ENCODE measurements at places on chromosomes 5 and 9.

DNA sequence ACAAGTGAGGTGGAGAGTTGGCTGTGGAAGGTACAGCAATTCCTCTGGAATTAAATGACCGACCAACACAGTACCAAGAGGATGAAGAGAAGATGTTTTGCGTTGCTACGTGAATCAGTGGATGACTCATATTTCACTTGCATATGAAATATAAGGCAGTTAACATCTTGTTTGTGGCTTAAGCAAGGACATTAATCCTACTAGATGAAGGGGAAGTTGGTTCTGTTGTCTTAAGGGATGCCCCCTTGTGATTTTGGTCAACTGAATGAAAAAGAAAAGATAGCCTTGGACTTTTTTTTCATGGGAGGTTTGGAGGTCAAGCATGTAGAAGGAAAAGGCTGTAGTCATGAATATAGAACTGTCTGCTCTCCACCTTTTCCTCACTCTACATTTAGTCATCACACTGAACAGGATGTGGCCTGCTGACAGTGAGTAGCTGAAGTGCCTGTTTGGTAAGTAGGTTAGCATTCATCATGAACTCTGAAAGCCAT lies 33.9 kb downstream of the VLDLR start:
- no peak for DNase-seq

DNA sequence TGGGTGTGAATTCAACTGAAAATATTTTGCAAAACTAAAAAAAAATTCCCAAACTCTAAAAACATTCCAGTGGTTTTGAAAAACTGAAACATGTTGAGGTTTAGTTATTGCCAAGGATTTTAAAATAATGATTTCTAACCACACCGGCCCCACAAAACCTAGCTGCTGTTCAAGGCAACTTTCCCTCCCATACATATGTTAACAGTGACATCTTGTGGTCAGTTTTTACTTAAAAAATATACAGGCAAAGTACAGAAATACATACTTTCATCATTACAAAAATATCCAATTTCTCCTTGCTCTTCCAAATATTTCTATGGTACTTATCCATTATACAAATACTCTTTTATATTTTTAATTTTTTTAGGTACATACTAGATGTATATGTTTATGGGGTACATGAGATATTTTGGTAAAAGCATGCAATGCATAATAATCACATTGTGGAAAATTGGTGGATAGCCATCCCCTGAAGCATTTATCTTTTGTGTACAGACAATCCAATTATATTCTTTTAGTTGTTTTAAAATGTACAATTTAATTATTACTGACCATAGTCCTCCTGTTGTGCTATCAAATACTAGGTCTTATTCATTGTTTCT lies 34.4 kb upstream of the MRPS30 start:
- peak; percentile 65 for DNase-seq

DNA sequence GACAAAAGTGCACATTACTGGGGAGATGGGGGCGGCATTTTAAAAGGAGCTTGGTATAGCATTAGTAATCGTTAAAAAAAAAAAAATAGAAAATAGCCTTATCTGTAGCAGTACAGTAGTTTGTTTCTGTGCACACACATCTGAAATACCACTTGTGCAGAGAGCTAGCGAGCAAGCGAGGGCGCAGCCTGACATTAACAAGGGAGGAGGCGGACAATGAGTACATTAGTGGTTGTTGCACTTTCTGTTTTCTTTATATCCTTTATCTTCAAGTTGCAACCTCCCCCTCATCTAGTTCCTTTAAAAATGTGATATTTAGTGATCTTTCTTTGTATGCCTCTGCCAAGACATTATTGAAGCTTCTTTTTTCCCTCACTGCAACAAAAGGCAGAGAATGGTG lies 880 bp upstream of the PTPDC1 start:
- DNase-seq, result no peak

DNA sequence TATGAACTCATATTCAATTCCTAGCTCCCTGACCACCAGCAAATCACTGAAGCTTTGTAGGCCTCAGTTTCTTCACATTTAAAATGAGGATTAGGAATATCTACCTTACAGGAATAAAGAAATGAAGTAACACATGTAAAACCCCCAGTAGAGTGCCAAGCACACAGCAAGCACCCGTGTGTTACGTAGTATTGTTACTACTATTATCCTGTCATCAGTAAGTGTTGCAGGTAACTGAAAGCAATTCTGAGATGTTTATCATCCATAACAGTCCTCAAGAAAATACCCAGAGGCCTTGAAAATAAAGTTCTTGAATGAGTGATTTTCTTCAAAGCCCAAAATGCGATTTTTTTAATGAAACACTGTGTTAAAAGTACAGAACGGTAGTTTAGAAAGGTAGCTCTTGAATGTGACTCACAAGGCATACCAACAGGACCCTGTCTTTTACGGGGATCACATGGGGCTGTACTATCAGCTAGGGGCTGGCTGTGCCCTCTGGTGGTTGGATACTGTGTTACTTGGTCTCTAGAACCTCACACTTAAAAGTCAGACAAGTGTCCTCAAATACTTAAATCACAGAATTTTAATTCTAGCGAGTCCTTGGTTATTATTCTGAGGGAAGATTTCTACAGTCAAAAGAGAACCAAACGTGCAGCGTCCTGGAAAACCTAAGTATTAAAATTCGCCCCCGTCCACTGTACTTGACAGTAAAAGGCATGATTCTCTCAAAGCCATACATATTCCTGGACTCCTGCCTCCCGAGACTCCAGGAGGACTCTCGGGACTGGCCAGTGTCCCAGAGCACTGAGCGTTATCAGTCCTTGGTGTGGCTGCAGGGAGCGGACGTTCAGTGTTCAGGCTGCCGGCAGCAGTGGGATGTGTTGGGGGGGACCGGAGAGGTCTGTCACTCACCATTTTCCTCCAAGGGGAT lies 725 bp downstream of the NDUFB6 start:
- peak; percentile 75 for DNase-seq

DNA sequence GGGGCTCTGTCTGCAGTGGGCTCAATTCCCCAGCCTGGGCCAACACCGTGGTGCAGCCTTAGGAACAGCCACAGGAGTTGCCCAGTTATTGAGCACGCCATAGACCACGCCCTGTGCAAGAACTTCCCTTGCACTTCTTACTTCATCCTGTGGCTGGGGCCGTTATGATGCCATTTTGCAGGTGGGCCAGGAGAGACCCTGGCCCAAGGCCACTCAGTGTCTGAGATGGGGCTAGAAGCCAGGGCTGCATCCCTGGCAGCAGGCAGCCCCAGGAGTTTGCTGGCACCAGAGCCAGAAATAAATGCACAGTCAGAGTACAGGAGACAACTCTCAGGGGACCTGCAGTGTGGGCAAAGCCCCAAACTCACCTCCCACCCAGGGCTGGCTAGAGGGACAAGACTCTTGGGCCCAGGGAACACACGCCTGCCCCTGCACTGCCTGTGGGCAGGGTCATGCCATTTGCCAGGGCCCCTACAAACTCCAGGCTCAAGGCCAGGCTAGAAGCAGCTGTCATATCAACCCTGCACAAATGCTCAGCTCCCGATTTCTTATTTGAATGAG lies 6.7 kb downstream of the CORO2A start:
- DNase-seq, result no peak

All from LoVo (cell line).